HTR-8/SVneo (cell line): ENCODE measurements at places on chromosomes 13 and 19.

GRCh38 chr19:55691561-55692481 lies 16.8 kb downstream of the EPN1 start:
- DNase-seq = no peak

GRCh38 chr13:93217721-93218261 lies 8.8 kb upstream of the GPC6 start:
- no peak for DNase-seq

GRCh38 chr19:24033963-24034342 lies 53.0 kb upstream of the ZNF254 start:
- peak; percentile 10 for DNase-seq

GRCh38 chr13:79194272-79194671 lies 211.8 kb downstream of the RBM26 start:
- DNase-seq = no peak

DNA sequence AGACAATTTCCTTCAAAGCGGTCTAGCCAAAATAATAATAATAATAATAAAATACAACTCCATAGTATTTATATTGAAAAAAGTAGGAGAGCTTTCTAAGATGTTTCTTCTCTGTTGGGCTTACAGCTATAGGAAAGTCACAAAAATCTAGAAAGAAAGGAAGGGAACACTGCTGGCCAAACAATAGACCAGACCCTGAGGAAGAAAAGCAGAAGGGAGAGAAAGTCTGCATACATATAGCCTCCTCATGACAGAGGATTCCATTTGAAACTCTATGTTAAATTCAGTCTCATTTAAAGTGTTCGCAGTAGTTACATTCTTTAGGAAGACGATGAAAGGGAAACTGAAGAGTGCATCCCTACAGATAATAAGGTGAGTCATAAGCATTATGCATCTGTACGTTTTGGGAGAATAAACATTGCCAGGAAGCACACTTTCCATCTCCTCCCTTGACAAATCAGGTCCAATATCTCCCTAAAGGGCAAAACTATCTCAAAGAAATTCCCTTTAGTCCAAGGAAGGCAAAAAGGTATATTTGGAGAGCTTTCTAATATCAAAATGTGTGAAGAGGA lies 86.5 kb downstream of the PCDH9 start:
- no peak for DNase-seq

DNA sequence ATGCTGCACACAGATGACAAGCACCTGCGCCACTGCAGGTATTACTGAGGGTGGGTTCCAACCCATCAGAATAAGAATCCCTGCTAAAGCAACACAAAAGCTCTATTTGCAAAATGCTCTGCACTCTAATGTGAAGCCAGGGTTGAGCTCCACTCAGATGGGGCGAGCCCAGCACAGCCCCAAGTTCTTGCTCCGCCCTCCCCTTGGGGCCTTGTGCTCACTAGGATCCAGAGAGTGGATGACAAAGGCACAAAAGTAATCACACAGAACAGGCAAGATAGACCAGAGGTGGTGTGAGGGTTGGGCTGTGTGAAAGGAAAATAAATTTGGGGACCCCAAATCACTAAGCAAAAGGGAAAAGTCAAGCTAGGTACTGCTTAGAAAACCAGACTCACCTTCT lies 8.2 kb upstream of the ZNF611 start:
- no peak for DNase-seq

- no peak for DNase-seq
Observed at GRCh38 chr13:77359171-77359570, 32.3 kb upstream of the MYCBP2 start.

DNA sequence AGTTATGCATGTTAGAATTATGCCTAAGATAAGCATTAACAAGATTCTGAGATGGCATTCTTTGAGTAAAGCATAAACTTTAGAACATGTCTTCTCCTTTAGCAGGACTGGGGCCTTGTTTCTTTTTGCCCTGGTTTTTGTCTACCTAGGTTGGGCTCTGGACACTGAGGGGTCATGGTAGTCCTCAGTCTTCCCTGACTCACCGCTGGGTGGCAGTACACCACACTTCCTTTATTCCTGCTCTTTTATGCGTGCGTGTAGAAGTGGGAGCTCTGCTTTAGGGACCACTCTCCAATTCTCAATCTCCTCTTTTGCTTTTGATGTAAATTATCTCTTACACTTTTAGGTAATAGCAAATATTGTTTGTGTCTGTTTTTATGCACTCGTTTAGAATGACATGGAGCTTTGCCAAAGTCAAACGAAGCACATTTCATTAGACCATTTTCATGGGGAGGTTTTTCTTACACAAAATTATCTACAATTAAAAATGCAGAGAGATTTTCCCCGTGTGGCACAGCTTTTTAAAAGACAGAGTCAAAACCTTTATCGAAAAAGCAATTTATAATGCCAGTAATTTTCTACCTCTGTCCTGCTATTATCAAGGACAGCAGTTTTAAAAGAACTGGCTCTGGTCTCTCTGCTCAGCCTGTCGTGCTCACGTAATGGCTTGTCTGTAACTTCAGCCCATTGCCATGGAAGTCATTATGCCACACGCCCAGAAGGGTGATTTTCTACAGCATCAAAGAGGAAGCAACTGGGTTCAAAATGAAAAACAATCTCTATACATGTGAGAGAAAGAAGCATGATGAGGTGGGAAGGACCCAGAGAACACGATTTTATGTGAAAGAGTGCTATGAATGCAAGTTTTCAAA lies 413.9 kb downstream of the COG6 start:
- peak; percentile 45 for DNase-seq

DNA sequence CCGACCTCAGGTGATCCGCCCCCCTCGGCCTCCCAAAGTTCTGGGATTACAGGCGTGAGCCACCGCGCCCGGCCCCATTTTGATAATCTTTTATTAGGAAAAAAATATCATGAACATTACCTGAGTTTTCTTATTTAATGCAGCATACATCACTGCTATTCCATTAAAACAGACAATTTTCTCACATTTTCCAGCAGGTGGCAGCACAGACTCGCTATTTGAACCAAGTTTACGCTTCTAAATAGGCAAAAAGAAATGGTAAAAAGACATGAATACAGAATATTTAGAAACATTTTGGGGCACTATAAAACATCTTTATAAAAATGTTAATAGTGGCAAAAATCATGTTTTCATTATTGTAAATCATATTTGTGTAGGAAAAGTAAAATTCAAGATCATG lies 903.1 kb downstream of the SLITRK6 start:
- peak; percentile 10 for DNase-seq

GRCh38 chr19:3479177-3479833 lies 1.0 kb downstream of the SMIM24 start:
- DNase-seq = no peak

DNA sequence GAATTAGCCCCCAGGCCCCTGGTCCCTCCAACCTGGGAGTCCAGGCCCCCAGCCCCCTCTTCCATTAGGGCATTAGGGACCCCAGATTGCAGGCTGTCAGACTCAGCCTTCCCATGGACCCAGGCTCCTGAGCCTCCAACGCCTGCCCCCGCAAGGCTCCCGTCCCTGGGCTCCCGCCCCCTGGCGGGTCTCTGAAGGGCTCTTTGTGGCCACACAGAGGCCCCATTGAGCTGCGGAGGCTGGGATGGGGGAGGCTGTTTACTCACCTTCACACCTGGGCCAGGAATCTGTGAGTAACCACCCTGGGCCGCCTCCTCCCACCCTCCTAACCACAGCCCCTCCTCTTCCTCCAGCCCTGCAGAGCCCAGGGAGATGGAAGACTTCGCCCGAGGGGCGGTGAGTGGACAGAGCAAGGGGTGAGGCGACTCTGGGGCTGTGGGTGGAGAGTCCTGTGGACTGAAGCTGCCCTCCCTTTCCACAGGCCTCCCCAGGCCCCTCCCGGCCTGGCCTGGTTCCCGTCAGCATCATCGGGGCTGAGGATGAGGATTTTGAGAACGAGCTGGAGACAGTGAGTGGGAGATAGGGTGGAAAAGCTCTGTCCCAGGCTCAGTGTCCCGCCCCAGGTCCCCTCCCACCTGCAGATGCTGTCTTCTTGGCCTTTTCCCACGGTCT lies 4.9 kb downstream of the ARHGEF1 start:
- peak; percentile 73 for DNase-seq

DNA sequence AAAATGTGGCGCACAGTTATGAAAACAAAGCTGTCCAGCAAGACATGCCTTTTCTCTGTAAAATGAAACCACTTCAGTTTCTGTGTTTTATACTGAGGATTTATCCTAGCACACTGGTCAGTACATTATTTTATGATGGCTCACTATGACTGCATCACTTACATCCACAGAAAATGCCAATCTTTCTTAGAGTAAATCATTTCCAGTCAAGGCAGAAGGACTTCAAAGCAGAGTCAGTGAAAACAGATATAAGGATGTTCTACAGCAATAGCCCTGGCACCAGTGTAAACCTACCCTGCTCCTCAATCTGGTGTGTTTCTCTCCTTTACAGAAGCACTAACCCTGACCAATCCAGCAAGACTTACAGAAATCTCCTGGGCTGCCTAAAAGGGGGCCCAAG lies 473.5 kb downstream of the GPC6 start:
- DNase-seq = no peak

GRCh38 chr13:79995334-79995733 lies 345.6 kb downstream of the SPRY2 start:
- no peak for DNase-seq

DNA sequence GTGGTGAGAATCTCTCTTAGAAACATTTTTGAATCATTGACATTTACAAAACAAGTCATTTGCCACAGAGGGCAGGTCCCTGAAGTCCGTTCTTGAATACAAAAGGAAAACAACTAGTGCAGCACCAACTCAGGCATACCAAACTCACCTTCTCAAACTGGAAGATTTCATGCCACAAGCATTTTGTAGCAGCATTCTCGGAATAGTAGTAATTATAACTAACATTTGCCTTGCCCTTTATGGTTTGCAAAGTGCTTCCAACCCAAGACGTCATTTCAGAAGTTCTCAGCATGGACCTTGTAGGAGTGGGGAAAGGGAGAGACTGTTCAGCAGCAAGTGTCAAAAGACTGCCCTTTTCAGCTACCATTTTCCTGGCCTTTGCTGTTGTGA lies 344.6 kb downstream of the RFC3 start:
- no peak for DNase-seq

DNA sequence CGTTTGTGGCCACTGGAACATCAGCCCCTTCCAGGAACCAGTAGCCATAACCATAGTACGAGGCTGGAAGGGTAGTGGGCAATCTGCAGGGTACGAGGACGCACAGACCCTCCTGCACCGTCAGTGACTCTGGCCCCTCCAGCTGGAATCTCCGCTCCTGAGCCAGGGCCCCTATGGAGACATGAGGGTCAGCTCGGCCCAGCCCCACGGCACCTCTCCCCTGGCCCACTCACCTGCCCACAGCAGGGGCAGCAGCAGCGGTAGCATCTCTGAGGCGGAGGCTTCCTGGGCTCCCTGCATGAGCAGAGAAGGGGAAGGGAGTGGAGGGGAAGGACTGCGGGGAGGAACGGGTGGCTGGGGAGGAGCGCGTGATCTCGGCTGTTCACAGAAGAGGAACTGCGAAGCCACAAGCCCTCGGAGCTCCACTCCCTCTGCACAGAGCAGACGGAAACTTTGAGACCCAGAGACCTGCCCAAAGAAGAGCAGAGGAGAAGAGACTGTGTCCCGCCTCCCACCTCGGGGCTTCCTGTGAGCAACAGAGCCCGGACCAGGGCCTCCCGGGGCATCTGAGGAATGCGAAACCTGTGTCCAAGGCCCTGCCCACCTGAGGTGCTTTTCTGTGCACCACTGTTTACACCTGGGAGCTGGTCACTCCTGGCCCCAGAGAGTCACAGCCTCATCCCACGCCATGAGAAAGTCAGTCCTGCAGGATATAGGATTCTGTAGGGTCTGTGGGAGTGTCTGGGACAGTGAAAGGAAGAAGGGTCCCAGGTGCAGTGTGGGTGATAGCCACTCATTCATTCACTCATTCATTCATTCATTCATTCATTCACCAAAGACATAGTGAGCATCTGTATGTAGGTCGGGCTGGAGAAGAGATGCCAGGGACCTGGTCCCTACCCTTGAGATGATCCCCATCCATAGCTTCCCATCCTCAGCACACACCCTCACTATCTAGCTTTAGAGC lies at the start of gene SIGLEC6:
Gene SIGLEC6 (minus strand): TSS at position 322 of the 967 bp plus-strand sequence. CDS start 22 bp downstream, at position 300.
- no peak for DNase-seq

- no peak for DNase-seq
Observed at GRCh38 chr19:17719730-17720400, 585 bp downstream of the MAP1S start.

DNA sequence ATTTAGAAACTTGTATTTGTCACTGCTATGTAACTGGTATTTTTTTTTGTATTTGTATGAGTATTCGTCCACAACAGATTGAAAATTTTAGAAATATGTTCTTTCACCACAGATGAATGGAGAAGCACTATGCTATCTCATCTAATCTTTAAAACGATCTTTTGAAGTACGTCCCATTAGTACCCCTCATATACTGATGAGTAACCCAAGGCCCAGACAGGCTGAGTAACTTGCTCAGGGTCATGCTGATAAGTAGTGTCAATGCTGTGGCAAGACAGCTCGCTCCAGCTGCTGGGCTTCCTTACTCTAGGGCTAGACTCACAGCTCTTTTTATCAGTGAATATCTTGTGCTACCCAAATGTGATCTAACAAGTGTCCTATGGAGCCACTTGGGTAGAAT lies 154.2 kb downstream of the SUCLA2 start:
- no peak for DNase-seq

DNA sequence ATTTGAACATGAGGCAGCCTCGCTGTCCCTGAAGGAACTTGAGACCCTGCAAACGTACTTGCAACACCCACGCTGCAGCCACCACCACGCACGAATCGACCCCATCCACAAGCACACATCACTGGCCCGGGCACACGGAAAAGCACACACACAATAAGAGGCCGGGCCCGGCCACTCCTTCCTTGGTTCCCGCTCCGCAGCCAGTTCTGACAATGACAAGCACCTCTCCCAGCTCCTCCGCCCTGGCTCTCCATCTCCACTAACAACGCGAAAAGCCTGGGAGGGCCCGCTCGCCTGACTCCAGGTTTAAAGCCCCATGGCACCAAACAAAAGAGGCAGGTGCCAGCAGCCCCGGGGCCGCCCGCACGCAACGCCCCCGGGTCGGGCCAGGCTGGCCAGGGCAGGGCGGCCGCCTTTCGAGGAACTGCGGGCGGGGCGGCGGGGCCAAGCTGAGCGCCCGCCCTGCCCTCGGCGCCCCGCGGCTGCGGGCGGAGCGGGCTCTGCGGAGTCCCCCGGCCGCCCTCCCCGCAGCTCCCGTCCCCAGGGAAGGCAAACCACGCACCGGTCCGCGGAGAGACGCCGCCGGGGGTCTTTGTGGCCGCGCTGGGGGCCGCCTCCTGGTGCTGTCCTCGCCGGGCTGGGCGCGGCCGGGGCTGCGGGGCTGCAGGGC lies 495 bp downstream of the DCLK1 start:
- DNase-seq = no peak

- no peak for DNase-seq
Observed at GRCh38 chr13:50365408-50366391, 350.5 kb downstream of the KCNRG start.

DNA sequence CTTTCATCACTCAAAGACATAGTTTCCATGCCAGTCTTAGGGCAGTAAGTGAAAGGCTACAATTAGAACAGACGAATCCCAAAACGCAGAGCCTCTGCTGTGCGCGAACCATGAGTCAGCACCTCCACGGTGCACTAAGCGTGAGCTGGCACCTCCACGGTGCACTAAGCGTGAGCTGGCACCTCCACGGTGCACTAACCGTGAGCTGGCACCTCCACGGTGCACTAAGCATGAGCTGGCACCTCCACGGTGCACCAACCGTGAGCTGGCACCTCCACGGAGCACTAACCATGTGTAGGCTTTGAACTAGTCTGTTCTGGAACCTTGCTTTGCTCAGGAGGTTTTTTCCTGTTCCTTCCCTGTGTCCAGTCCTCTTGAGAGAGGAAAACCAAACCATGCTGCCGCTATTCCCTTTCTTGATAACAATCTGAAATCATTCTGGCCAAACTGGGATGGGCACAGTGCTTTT lies 120.6 kb downstream of the IRS2 start:
- no peak for DNase-seq

- DNase-seq = no peak
Observed at GRCh38 chr19:588093-588740, 1.5 kb upstream of the HCN2 start.
